ENCODE measurements at places on chromosomes 3 and 15.

DNA sequence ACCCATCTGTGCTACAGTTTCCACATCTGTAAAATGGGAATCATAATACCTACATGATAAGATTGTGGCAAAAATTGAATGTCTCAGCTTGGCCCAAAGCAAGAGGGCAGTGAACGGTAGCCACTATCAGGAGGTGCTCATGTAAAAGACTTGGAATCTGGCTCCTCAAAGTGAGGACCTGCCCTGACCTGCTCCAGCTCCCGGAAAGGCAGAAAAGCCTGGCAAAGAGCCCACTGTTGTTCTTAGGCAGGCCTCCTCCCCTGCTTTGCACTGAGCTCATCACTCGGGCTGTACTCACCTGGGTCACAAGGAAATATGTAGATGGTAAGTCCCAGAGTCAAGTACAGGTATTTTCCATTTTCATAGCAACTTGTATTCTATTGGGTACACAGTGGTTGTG, 250.7 kb upstream of the TBL1XR1 start:
- DNase-seq: no peak

DNA sequence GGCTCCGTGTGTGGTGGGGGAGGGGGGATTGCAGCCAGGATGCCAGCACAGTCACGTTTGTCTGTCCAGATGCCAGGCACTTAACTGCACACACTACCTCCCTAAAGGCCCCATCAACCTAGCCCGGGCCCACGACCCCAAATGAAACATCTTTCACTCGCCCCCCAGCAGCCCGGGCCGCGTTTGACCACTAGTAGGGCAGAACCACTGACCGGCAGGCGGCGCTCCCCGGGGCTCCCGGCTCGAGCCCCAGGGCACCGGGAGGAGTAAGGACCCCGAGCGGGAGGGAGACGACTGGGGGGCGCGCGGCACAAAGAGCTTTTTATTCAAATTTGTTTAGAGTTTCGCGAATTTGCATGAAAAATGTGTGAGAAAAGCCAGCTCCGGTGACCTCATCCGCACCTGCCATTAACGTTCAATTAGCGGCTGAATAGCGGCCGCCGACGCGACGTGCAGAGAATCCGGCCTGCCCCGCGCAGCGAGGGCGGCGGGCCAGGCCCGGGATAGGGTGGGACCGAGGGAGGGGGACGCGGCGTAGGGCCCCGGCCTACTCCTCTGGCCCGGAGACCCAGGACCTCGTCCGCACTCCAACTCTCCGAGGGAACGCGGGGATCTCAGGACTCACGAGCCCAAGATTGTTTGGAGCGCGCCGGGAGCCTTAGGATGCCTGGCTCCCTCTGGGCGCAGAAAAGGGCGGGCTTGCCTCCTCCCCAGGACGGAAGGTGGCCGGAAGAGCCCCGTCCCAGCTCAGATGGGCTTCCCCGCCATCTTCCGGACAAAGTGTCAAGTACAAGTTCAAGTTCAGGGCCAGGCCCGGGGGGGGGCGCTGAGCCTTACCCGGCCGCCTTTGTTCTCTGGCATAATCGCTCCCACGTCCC, 64.9 kb upstream of the POLG start:
- DNase-seq: no peak

DNA sequence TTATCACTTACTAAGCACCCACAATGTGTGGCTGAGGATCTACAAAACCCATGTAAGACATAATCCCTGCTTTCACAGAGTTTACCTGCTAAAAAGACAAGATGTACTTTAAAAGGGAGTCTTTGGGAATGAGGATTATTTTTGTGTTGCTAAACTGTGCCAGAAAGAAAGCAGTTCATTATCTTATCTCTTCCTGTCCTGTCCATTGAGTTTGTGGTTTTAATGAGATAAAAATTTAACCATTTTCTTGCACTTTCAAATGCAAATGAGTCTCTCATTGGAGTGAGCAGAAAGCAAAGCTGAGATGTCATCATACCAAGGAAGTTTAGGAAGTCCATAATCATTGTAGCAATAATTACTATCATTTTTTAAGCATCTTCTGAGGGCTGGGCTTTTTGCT, 231.2 kb upstream of the ADAMTS9 start:
- no peak for DNase-seq

GRCh38 chr15:85578941-85579701, 198.7 kb downstream of the AKAP13 start:
- DNase-seq: no peak
